ELR (cell line): ENCODE measurements at places on chromosomes 6 and 20.

DNA sequence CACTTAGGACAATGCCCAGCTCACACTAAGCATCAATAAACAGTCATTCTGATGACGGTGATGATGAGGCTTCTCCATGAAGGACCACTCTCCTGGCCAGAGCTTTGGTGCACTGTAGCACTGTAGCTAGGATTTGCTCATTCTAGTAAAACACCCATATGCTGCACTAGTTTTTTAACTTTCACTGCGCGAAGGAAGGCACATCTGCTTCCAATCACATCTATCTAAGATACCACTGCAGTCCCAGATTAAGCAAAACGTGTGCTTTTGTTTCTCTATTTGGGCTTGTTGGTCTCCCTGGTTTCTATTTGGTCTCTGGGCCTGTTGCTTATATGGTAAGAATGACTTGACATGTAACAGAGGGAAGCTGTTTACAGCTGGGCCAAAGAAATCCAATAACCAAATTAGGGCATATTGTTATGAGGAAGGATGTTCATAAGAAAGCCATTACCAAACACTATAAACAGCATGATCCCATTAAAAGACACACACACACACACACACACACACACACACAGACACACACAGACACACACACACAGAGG is 62.4 kb downstream of the FAM229B start:
- no peak for DNase-seq

DNA sequence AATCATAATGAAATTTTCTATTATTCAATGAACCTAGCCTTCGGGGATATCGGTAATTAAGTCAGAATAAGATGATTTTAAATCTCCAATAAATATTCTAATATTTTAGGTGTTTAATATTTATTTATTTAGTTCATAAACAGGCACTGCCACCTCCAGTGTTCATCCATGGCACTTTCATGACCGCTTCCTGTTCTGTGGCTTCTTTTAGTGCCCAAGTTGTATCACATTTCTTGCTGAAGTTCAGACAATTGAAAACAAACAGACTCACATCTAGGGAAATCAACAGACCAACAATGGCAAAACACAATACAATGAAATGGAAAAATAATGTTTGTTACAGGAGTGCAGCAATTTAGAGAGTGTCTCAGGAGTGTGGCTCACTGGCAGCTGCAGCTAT is 26.0 kb downstream of the HDDC2 start:
- DNase-seq = no peak

DNA sequence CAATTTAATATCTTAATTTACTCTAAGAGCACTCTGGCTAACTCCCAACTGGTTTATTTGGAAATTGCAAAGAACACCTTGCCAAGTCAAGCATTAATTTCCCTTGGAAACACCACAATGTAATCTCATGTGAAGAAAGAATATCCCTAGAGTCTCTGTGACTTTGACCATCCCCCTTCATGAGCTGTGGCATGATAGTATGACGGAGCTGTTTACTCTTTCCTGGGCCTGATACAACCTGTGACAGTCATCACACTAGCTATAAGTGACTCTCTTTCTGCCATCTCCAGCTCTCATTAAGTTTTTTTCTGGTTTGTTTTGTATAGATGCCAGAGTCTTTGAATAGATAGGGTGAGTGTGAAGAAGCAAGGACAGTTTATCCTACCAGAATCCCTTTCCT is 470.3 kb upstream of the JARID2 start:
- no peak for DNase-seq

GRCh38 chr6:170087941-170088581 is 202.8 kb downstream of the DLL1 start:
- no peak for DNase-seq

GRCh38 chr6:25851961-25852360 is 20.1 kb upstream of the SLC17A1 start:
- no peak for DNase-seq

DNA sequence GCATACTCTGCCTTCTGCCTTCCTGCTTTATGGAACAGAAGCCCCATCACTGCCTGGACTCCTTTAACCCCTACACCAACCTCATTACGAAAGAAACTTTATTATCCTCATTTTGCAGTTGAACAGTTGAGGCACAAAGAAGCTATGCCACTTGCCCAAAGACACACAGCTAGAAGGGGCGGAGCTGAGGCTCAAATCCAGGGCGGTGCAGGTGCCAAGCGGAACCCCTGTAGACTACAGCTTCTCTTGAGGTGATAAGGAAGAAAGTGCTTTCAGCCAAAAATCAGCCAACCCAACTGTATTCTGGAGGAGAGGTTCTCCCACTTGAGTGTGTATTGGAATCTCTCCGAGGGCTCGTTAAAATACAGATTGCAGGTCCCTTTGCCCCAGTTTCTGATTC is 90.5 kb downstream of the PRND start:
- DNase-seq = no peak

DNA sequence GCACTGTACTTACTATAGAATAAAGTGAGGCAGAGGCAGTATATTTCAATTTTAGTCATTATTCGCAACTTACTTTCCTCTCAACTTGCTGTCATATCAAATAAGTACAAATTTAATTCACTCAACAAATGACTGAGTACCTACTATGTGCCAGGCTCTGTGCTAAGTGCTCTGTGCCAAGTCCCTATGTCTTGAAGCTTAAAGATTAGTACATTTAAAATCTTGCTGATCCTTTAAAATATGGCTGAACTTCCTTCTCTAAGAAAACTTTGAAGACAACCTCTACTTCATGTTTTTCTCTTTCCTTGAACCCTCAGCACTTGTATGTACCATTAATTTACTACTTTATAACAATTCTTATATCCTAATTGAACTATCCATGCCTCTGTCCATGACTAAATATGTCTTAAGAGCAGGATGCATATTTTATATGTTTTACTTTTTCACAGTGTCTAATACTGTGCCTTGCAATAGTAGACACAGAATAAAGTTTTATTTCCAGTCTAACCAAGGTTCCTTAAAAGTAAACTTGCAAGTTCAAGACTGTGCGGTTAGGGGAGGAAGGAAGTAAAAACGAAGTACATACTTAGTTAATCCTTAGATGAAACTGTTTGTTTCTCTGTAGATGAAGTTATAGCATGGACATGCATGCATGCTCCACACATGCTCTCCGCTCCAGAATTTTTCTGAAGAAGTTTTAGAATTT is 10.0 kb upstream of the LATS1 start:
- DNase-seq = no peak
